Right lung (tissue), 10 donors: ENCODE measurements at places on chromosomes 4 and X. TPM values are rescaled to one million over a fixed set of nuclear protein-coding genes. Genes with fewer than 3 reads are reported as not detected.

Gene COX7B2
- polyA plus RNA-seq = not detected

Gene CXCL1
- 1.4 TPM for polyA plus RNA-seq

Gene JADE3
- 11.4 TPM for polyA plus RNA-seq

- no peak for DNase-seq
These were observed 297.3 kb downstream of the ASMT start for GRCh38 chrX:1912193-1912592.

GRCh38 chr4:133062851-133063250, 86.2 kb upstream of the PCDH10 start:
- no peak for DNase-seq

DNA sequence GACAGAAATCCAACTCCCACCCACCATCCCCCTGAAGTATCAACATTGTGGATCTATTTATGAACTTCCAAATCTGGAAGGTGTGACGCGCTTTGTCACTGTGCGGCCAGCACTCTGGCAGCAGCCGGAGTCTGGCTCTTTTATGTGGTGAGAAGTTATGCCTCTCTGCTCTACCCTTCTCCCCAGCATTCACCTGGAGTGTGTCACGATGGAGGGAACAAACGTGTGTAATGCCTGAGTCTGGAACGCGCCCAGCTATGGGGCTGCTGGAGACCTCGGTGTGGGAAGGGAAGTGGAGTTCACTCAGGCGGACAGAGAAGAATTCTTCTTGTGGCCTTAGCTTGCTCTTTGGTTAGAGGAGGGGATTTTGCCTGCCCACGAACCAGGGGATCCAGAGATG, 222.1 kb upstream of the RPL34 start:
- DNase-seq = no peak

DNA sequence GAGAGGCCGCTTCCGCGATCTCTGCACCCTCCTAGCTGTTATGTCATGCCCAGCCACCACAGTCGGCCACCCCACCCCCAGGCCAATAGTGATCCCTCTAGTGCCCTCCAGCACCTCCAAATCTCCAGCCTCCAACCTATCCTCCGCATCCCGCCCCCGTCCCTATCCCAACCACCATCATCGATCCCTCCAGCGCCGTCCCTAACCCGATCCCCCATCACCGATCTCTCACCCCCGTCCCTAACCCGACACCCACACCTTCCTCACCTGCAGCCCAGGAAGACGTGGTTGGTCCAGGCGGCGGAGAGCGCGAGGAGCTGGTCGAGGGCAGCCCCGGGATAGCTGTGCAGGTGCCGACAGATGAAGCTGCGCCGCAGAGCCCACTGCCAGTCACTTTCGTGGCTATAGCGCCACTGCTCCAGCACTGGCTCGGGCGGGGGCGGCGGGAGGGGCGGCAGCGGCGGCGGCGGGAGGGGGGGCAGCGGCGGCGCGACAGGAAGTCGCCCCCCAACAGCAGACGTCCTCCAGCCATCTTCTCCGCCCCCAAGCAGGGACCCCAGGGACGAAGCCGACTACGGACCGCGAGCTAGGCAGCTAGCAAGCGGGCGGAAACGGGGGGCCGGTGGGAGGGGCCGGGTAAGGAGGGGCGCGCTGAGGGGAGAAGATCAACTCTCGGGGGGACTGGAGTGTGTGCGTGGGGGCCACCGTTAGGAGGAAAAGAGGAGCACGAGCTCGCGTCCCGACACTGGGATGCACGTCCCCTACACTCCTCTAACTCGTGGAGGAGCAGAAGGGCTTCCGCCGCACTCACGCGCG, 552 bp downstream of the NKRF start:
- no peak for DNase-seq

GRCh38 chr4:111450867-111451266, 694.4 kb upstream of the FAM241A start:
- no peak for DNase-seq
